Umbilical cord (tissue), 2 donors: ENCODE measurements at places on chromosomes 6 and 20.

- DNase-seq, result peak; percentile 75
These were observed 5.8 kb upstream of the ADAM33 start for GRCh38 chr20:3687655-3688054.

DNA sequence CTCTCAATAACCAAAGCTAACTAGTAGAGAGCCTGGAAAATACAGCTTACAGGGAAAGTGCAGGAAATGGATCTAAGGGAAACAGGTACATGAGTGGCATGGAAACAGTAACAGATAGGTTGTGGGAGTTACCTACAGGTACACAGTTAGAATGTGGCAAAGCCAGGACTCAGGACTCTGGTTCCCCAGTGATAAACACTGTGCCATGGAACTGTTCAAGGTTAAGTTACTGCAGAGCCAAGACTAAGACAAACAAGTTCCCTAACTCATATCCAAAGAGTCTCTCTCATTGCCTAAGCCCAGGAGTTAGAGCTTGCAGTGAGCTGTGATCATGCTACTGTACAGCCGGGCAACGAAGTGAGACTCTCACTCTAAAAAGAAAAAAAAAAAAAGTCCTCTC lies 6.6 kb downstream of the MED20 start:
- DNase-seq, result no peak

GRCh38 chr20:5835871-5836270 lies 85.7 kb downstream of the SHLD1 start:
- peak; percentile 87 for DNase-seq

GRCh38 chr20:3222635-3223600 lies 13.6 kb downstream of the ITPA start:
- no peak for DNase-seq

- DNase-seq, result no peak
These were observed 10.4 kb downstream of the GCNT2 start for GRCh38 chr6:10531503-10531902.

DNA sequence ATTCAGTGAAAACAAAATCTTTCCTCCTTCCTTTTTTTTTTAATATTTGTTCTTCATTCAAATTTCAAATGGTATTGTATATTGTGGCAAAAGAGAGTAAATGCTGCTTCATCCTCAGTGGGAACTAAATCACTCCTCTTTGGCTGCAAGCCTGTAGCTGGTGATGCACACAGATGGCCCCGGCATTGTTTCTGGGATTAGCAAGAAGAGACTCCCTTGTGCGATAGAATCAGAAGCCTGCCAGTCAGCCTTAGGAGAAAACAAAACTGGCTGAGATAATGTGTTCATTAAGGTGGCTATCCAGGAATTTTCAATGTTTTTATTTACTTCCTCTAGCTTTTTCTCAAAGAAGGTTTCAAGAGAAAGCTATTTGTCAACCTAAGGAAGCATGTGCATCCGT lies 20.7 kb upstream of the ELOVL2 start:
- DNase-seq, result no peak

DNA sequence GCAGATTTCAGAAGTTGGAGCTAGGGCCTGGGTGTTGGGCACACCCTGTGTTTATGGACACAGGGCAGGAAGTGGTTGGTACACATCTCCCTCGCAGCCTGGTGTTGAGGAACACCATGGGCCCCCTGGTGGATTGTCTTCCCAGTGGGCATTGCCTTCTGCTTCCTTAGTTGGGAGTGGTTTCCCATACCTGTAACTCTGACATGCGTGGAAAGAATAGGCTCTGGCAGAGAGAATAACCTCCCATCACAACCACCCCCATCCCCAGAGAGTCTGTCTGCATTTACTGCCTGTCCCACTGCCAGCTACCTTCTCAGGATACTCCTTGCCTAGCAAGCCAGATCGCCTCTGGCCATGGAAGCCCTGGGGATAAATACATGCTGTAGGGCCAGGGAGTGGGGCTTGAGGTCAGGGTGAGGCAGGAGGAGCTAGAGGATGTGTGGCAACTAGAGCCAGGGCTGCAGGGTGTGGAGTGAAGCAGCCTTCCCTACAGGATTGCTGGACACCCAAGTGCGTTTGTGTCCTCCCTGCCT lies 14.7 kb downstream of the LRRC73 start:
- no peak for DNase-seq

DNA sequence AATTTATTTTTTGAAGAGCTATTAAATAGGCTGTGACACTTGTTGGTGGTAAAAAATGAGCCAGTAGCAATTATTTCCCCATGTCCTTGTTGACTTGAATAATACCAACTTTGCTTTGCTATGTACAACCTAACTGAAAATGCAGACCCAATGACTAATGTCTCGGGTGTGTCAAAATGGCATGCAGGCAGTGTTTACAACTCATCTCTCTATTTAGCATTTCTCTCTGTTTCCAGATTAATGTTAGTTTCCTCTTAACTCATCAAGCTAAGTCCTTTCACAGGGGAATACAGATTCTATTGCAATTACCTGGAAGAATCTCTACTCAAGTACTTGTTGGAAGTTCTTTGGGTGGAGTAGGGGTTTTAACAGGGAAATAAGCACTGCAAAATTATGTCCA lies 504.4 kb downstream of the BCKDHB start:
- DNase-seq, result peak; percentile 7

- DNase-seq, result peak; percentile 20
These were observed 797.0 kb upstream of the GJE1 start for GRCh38 chr6:141335477-141336273.

DNA sequence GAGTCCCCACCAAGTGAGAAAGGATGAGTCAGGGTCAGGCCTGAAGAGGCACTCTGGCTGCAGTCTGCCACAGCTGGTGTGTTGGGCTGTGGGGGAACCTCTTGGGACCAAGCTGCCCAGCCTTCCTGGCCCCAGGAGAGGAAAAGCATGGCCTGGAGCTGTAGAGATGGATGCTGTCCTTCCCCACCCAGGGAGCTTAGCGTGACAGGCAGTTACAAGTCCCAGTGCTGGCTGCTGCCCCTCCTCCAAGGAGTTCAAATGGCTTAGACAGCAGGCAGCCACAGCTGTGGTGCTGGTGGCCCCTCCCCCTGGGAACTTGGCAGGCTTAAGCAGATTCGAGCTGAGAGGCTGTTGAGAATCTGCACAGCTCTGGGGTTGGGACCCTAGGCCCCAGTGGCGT lies 253.2 kb downstream of the PLCB1 start:
- peak; percentile 36 for DNase-seq

- DNase-seq, result no peak
These were observed 48.7 kb upstream of the CLVS2 start for GRCh38 chr6:122947355-122947754.

DNA sequence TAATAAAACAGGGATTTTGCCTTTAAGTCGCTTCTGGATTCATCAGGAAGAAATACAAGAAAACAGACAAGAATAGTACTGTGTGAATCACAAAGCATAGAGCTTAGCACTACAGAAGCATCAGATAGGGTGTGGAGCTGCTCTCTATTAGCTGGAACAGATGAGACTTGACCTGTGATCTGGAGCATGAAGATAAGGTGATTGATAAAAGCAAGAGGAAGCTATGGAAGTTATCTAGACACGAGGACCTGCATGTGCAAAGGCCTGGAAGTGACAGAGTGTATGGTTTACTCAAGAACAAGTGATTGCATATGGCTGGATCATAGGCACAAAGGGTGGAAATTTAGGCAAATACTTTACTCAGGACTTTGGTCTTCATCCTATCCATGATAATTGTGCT lies 112.9 kb upstream of the MLIP start:
- peak; percentile 24 for DNase-seq

DNA sequence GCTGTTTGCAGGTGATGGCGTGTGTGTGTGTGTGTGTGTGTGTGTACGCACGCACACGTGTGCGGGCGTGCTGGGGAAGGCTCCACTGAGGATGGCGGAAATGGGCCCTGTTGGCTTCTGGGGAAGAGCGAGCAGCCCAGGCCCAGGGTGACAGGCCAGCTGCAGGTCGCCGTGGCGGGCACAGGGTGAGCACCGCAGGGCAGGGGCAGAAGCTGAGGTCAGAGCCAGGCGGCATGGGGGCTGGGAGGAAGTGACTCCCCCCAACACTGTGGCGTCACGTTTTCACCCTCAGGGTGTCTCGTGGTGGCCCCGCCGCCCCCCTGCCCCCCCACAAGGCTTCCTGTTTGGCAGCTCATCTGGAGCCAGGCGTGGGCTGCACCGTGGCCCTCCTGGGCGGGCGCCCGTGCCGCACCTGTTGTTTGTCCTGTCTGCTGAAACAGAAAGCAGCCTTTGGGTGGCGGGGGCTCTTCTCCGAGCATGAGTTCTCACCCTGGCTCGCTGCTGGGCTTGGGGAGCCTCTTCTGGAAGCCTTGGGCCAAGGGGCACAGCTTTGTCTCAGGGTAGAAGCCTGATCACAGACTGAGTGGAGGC lies 7.1 kb downstream of the RBM38 start:
- DNase-seq, result no peak

DNA sequence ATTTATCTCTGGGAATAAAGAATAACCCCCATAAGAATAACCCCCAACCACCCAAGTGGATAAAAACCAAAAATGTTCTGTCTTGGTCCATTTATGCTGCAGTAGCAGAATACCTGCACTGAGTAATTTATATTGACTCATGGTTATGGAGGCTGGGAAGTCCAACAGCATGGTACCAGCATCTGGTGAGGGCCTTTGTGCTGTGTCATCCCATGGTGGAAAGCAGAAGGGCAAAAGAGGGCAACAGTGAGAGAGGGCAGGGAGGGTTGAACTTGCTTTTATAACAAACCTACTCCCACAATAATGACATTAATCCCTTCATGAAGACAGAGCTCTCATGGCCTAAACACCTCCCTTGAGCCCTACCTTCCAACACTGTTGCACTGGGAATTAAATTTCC lies 133.7 kb downstream of the ERMARD start:
- no peak for DNase-seq

DNA sequence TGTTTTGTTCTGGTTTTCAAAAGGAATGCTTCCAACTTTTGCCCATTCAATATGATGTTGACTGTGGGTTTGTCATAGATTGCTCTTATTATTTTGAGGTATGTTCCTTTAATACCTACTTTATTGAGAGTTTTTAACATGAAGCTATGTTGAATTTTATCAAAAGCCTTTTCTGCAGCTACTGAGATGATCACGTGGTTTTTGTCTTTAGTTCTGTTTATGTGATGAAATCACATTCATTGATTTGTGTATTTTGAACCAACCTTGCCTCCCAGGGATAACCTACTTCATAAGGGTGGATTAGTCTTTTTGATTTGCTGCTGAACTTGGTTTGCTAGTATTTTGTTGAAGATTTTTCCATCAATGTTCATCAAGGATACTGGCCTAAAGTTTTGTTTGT lies 92.7 kb upstream of the TCF21 start:
- DNase-seq, result no peak

- DNase-seq, result no peak
These were observed 59.4 kb downstream of the RSPO3 start for GRCh38 chr6:127177923-127178231.
